Common myeloid progenitor, CD34-positive (primary cell): ENCODE measurements at places on chromosomes 3 and 15.

GRCh38 chr15:31327669-31328427 is 1.2 kb downstream of the KLF13 start:
- peak; percentile 69 for DNase-seq

DNA sequence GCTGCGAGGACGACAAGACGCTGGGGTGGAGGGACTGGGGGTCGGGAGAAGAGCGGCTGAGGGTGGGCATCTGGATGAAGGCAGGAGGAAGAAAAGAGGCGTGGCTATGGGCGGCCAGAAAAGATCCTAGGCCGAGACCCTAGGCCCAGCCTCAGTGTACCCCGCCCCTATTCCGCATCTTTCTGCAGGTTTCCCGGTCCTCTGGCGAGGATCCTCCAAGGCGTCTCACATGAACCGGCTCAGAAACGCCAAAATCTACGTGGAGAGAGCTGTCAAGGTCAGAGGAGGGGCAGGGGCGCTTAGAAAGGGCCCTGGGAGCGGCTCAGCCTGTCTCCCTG is 340 bp downstream of the TTLL3 start:
- no peak for DNase-seq

GRCh38 chr3:115040673-115041286 is 106.3 kb downstream of the ZBTB20 start:
- DNase-seq: peak; percentile 78

GRCh38 chr15:42050484-42051255 is 29.8 kb upstream of the PLA2G4E start:
- DNase-seq: no peak

DNA sequence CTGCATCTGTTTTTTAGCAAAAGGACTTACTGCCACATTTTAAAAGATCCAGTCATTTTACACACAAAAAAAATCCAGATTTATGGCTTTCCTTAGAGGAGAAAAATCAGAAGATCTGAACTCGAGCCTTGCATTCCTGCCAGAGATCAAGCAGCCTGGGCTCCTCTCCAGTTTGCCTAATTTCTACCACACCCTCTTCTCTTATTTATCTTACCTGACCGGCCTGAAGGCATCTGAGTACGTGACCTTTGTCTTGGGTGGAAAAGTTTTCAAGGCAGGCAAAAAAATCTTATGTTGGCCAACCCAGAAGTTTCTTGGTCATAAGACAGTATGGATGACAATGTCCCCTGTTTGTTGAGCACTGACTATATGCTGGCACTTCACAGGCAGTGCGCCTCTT is 60.3 kb downstream of the CHRD start:
- no peak for DNase-seq

GRCh38 chr3:46481636-46482035 is 16.1 kb upstream of the RTP3 start:
- no peak for DNase-seq

DNA sequence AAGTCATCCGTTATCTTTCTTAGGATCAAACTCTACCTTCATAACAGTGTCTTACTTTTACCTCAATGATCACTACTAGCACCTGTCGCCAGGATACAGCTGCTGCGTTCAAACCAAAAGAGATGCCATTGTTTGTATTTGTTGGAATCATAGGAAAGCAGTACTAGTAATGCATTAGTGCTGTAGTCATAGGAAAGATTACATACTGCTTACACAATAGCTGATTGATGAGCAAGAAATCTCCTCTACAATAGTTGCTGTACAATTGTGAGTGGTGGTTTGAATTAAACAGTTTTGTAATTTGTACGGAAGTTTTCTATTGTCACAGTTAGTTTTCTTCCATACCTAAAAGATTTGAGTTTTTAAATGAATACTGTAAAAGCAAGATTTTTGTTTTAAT is 21.4 kb downstream of the ACAP2 start:
- no peak for DNase-seq

GRCh38 chr3:14467814-14468620 is 65.6 kb downstream of the SLC6A6 start:
- DNase-seq: peak; percentile 14

DNA sequence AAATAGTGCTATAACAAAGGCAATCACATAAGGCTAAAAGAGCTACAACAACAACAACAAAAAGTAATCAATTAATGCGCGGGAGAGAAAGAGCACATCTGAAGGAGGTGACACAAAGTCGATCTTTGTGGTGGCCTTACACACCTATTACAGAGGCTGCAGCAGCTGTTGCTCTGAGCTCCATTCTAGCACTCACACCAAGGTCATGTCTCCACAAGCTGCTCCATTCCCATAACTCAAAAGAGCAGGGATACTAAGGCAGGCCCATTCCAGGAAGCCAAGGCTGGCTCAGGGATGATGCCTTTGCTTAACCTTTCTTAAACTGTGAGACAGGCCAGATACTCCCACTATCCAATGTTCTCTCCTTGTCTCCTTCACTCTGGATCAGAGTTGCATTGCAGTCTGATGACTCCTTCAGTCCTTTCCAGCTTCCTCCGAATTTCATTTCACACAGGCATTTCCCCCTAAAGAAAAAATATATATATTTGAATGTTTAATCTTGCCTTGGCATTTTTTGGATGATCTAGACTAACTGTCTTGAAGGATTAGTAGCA is 52.7 kb downstream of the SNTN start:
- no peak for DNase-seq

GRCh38 chr15:55279746-55280351 is 9.8 kb downstream of the RAB27A start:
- peak; percentile 68 for DNase-seq

- DNase-seq: no peak
Observed at GRCh38 chr3:7209098-7209497, 348.2 kb downstream of the GRM7 start.

DNA sequence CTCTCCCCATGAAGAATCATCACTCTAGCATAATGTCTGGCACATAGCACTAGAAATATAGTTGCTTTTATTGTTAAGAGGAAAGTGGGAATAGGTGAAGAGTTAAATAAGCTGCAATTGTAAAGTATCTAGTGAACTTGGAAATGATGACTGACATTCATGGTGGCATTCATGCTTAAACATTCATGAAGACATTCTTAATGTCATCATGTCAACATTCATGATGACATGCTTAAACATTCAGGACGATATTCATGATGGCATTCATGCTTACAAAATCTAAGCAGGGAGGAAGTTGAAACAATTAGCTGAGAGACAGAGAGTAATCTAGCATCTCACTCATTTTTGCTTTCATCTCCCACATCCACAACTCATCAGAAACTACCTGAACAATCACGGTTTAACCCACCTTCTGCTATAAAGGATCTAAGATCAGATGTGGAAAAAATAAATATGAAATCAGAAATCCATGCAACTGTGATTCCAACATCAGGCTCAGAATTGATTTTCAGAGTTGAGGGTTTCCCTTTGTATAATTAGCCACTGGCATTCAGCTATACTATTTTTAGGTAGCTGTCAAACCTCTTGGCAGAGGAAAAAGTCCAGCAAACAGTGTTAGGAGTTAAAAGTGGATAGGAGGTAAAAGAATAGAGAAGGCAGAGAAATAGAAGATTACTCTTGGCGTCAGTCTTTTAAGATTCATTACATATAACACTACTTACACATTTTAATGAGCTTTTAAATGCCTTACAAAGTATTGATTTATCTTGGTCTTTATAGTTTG is 3.5 kb downstream of the DRD3 start:
- DNase-seq: no peak

DNA sequence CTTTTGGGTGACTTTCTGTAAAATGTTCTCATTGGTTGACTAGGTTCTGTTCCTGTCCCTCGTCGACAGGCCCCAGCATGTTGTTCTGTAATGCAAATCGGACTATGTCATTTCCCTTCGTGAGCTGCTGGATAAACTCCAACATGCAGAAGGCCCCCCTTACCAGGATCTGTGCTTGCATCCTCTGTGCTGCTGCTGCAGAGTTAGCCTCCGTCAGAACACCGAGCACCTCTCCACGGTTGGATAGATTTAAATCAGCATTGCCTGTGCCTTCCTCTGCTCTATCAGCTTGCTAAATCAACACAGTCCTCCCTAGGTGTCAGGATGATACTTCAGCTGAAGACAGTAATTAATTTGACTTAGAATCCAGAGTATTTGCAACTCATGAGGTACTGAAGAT is 12.7 kb upstream of the MINDY4B start:
- DNase-seq: peak; percentile 31

DNA sequence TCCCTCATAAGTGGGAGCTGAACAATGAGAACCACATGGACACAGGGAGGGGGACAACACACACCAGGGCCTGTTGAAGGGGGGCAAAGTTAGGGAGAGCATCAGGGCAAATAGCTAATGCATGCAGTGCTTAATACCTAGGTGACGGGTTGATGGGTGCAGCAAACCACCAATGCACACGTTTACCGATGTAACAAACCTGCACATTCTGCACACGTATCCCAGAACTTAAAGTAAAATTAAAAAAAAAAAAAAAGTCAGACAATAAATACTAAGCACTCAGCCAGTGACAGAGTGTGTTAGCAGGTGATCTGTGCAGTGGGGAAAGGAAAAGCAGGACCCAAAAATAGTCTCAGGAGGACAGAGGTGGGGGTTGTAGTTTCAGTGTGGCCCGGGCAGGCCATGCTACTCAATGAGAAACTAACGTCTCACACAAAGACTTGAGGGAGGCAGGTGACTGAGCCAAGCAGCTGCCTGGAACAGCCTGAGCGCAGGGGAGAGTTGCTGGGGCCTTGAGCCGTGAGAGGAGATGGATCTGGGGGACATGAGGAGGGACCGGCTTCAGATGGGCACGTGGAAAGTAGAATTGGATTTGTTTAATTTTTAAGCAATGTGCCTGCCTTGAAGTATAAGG is 18.4 kb downstream of the ANKDD1A start:
- DNase-seq: no peak

DNA sequence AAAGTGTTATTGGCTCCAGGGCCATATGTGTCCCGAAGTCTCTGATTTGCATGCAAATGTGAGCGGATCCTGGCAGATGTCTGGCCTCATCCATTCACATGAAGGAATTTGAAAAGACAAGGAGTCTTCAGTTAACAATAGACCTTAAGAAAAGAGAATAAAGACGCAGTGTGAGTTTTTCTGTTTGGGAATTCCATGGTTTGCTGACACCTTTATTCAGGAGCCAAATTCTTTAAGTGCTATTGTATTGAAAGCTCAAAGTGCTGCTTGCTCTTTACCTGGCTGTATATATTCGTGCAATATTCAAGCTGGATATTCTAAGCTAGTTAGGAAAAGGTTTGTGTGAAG is 2.2 kb downstream of the LRRN1 start:
- no peak for DNase-seq

DNA sequence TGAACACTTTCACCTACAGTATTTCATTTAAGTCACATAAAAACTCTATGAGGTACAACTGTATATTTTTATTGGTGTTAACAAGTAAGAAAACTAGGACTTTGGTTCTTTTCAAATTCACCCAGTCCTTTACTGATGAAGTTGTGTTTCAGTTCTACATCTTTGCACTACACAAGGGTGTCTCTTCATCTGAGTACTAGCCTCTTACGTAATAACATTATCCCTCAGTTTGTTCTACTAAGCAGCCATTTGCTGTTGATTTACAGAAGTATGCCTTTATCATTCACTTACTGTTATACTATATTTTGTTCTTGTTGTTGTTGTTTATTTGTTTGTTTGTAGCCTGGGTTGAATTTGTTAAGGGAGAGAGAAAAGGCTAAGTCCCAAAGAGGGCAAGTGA is 311.9 kb downstream of the PLOD2 start:
- DNase-seq: no peak

DNA sequence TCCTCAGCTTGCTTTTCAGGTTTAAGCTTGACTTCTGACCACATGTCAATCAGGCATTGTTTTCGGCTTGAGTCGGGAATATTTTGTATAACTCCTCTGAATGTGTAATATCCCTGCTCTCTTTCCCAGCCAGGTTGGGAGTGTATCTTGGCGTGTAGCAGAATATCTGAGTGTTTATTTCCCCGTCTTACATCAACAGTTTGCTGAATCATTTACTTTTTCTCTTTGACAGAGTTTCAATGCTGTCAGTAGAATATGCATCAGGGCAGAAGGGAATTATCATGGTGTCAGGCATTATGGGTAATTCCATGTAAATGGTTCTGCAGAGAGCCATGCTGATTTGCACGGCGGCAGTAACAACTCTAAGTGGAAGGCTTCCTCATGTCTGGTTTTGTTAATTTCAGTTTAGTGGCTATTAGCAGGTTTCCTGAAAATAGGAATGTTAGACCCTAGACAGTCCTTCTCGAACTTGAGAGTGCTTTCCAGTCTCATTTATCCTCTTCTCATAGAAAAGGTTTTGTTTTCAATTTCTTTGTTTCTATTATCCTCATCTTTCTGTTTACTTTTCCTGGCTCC is 566.3 kb downstream of the AGBL1 start:
- no peak for DNase-seq

GRCh38 chr15:100663086-100663914 is 60.9 kb downstream of the ASB7 start:
- peak; percentile 39 for DNase-seq

DNA sequence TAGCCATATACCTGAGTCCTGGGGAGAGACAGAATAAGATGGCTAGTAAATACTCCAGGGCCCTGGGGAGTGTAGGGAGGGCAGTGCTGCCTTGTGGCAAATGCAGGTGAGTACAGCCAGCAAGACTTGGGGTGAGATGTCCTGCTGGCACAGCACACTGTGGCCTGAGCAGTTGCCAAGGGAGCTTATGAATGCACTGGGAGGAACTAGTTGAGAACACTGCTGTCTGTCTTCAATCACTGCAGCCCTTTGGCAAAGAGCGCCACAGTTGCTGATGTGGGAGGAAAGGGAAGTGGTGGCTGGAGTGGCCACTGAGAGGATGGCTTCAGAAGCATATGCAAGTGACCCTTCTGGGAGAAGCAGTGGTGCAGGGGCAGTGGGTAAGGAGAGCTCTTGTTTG is 264.6 kb downstream of the RORA start:
- DNase-seq: no peak

DNA sequence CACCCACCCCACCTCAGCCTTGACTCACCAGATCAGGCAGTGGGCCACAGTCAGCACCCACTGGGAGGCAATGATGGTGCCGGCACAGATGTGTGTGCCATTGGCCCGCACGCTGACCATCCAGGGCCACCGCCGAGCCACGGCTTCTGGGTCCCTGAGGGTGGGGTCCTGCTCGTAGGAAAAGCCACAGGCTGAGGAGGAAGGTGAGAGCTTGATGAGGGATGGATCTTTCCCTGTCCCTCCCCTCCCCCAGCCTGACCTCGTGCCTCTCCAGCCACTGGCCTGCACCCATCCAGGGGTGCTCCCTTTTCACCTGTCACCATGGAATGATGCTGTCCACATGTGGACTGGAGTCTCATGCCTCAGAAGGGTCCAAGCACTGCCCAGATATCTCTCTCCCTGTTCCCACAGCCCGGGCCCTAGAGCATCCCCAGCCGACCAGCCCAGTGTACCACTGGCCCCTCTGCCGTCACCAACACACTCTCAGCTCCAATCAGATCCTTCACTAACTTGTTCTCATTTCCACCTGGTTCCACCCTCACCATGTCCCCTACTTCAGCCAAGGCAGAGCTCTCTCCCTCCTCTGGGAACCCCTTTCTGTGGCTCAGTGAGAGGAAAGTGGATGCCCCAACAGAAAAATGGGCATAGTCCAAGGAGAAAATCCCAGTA is 2.0 kb downstream of the PRSS50 start:
- DNase-seq: no peak

GRCh38 chr15:70200511-70201424 is 103.1 kb upstream of the TLE3 start:
- peak; percentile 73 for DNase-seq
